ENCODE measurements at places on chromosomes 13 and 19.

- DNase-seq, result peak; percentile 63
These were observed 4.5 kb downstream of the TPRX2 start for GRCh38 chr19:47863514-47863936.

DNA sequence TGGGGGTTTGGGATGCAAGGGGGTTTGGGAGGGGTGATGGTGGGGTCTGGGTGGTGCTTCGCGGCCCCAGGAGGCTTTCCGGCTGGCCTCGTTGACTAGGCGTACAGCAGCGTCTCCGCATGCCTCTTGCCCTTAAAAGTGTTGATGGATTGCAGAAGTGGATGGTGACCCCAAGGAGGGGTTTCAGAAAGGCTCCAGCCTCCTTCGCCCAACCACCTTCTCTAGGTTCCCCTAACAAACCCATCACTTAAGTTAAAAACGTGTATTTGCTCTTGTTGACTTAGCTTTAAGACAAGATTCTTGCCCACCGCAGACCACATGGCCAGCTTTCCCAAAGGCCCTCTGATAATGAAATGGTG, 8.1 kb upstream of the TSHZ3 start:
- no peak for DNase-seq

- no peak for DNase-seq
These were observed 128.2 kb downstream of the STOML3 start for GRCh38 chr13:38862443-38862842.

DNA sequence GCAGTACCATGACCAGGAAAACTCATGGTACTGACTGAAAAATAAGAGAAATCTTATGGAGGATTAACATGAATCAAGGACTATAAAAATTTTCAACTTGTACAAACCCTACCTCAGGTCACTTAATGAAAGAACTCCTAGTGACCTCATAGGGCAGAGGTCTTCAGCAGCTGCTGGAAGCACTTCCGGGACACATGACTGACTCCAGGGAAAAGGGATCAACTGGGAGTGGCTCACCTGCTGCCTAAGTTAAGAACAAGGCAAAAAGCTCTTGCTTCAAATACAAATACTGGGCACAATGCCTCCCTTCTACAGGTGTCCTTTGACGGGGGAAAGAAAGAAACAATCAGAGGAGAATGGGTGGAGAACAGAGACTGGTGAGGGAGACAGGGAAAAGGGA, 18.6 kb downstream of the DOCK9 start:
- DNase-seq, result no peak

DNA sequence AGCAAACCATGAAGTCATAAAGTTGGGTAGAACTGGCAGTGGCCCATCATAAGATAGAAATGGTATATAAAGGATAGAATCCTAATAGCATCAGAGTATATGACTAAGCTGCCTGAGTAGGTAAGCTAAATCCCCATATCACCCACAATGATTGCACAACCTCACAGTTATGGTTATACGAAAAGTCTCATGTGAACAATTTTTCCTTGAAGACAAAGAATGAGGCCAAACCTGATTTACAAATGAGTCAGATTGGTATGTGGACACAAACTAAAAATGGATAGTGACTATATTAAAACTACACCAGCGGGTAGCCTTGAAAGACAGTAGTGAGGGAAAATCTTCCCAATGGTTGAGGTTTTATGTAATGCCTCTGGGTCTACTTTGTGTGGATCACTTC, 40.9 kb upstream of the UFM1 start:
- no peak for DNase-seq

GRCh38 chr13:113903912-113904311, 40.0 kb upstream of the GAS6 start:
- DNase-seq, result no peak

DNA sequence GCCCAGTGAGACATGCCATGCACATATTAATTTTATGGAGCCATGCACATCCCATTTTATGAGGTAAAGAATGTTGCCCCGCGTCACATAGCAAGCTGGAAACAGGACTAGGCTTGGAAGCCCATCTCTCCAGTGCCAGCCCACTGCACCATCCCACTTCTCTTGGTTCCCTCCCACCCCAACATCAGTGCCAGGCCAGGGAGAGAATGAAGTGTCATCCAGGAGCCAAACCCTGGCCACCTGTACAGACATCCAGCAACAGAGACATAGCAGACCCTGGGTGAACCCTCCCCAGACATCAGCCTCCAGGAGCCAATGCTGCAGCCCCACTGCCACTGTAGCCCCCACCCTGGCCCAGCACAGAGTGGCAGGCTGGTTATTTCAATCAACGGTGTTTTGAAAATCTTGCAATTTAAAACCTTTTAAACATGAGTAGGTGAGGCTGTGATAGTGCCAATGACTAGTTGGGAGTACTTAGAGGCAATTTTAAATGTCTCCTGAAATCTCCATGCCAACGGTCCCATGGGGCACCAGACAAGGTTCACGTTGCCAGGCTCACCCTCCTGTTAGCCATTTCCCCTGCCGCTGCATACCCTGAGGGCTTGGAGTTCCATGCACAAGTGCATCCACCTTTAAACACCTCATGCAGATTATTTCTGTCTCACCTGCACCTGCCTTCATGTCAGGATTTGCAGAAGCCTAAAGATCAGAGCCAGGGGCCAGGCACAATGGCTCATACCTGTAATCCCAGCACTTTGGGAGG, 34.7 kb downstream of the VSTM2B start:
- no peak for DNase-seq

DNA sequence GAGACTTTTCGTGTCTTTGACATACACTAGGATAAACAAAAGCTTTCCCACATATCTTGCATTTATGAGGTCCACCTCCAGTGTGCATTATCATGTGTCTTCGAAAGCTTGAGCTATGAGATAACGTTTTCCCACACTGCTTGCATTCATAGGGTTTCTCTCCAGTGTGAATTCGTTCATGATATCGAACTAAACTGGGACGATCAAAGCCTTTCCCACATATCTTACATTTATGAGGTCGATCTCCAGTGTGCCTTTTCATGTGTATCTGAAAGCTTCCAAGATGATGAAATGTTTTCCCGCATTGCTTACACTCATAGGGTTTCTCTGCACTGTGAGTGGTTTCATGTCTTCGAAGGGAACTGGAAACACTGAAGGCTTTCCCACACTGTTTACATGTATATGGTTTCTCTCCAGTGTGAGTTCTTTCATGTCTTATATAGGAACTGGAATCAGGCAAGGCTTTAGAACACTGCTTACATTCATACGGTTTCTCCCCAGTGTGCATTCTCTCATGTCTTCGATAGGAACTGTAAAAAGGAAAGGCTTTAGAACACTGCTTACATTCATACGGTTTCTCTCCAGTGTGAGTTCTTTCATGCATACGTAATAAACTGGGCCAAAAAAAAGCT, 14.5 kb downstream of the ZNF563 start:
- DNase-seq, result no peak

DNA sequence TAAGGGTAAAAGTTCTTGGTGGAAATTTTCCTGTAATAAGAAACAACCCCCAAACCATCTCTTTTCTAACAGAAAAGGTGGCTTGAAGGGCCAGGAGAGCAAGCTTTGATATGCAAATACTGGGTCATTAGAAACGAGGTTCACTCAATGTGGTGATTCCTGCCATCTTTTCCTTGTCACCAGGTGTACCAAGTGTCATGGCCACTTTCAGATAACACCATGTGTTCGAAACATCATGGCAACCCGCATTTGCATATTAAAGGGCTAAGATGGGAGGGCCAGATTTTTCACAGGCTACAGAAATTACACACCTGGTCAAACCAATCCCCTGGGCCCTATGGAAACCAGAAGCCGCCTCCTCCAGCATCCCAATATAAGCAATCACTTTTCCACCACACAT, 15.3 kb downstream of the LGALS16 start:
- DNase-seq, result no peak

GRCh38 chr19:15421721-15422260, 3.0 kb upstream of the AKAP8L start:
- DNase-seq, result peak; percentile 70

DNA sequence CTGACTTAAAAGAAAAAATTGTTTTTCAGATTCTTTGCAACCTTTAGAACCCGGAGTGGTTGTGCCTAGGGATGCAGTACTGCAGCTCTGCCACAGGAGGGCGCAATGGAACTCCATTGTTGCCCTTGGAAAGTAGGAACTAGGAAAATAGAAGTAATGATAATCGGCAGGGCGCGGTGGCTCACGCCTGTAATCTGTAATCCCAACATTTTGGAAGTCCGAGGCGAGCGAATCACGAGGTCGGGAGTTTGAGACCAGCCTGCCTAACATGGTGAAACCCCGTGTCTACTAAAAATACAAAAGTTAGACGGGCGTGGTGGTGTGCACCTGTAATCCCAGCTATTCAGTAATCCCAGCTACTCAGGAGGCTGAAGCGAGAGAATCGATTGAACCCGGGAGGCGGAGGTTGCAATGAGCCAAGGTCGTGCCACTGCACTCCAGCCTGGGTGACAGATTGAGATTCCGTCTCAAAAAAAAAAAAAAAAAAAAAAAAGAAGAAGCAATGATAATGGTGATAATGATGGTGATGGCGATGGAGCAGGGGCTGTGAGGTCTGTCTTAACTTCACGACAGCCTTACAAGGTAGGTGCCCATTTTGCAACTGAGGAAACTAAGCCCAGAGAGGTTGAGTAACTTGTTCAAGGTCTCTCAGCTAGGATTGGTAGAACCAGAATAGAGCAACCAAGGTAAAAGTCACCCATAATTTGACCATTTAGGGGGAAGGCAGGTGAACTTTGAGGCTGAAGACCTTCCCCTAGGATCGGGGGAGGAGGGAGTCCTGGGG, 5.5 kb upstream of the ADAMTS10 start:
- DNase-seq, result peak; percentile 16

- DNase-seq, result no peak
These were observed 13.3 kb downstream of the KLF2 start for GRCh38 chr19:16337809-16338469.

DNA sequence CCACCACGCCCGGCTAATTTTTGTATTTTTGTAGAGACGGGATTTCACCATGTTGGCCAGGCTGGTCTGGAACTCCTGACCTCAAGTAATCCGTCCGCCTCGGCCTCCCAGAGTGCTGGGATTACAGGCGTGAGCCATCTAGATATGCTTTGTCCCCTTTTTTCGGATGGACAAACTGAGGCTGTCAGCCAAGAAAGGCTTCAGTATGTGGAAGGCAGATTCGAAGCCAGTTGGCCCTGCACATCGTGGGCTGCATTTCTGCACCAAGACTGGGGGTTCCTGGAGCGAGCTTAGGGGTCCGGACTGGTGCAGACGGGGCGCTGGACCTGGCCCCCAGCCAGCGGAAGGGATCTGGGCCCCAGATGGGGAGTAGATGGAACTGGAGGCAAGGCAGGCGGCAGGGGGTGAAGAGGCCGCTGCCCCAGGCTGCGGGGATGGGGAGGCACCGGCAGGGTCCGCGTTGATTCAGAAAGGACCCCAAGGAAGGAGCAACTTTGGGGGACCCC, 9.7 kb upstream of the JUND start:
- DNase-seq, result no peak

DNA sequence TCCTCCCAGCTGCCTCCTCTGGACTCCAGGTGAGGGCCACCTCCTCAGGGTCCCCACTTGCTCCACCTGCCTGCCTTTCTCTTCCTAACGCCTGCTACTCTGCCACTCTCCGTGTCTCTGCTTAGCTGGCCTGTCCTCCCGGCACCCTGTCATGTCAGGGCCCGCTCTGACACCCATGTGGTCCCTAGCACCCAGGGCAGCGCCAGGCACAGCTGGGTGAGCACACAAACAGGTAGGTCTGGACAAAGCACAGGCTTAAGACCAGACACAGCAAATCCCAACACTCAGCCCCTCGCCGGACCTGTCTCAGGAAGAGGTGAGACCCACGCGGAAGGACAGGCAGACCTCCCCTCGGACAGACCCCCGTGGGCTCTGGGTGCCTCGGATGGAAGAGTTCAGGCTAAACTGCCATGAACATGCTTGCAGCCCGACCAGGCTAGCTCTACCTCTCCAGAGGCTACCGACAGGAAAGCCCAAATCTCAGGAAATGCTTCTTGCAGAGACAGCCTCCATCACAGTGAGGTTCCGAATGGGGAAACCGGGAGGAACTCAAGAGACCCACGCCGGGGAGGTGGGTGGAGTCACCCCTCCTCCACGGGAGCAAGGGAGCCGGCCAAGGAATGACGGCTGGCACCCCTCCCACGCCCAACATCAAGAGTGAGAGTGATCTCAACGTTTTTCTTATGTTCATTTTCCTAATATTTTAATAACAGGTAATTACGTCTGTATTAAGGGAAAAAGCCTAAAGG, 12.5 kb downstream of the ZNF787 start:
- no peak for DNase-seq
